ENCODE measurements at places on chromosomes 13 and 19.

DNA sequence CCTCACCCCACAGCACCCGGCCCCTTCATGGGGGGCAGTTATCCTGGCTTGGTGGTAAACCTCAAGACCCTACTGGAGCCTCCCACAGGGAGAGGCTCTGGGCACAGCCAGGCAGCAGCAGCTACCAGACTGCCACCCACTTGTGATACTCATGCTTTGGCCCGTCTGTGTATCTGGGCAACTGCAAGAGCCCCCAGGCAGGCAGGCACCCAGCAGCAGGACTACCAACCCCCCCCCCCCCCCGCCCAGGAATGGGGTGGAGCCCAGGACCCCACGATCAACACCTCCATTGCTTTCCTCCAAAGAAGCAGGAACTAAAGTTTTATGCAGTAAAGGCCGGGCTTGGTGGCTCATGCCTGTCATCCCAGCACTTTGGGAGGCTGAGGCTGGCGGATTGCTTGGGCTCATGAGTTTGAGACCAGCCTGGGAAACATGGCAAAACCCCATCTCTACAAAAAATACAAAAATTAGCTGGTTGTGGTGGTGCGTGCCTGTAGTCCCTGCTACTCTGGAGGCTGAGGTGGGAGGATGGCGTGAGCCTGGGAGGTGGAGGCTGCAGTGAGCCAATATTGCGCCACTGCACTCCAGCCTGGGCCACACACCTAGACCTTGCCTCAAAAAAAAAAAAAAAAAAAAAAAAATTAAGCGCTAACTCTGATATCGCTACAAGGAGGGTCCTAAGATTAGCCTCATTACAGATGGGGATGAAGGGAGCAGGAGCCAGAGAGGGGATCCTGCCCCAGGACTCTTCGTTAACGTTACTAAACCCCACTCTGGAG lies 1.1 kb upstream of the LYL1 start:
- DNase-seq: no peak

- peak; percentile 70 for DNase-seq
These were observed 2.4 kb upstream of the ITGBL1 start for GRCh38 chr13:101449790-101450748.

DNA sequence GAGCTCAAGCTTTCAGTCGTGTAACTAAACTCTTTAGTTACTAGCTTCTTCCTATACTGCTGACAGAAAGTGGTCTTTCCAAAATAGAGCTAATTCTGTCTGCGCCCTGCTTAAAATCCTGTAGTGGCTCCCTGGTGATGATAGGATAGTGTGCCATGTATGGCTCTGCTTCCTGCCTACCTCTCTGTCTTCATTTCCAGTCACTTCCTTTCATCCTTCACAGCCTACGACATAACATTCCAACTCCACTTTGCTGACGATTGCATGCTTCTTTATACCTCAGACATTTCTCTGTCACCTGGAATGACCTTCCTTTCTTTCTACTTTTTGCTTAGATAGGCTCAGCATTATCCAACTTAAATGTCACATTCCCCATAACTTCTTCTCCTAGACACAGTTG lies 190.8 kb downstream of the MAB21L1 start:
- DNase-seq: no peak

- DNase-seq: no peak
These were observed 46.4 kb downstream of the DLEU7 start for GRCh38 chr13:50797091-50797490.

DNA sequence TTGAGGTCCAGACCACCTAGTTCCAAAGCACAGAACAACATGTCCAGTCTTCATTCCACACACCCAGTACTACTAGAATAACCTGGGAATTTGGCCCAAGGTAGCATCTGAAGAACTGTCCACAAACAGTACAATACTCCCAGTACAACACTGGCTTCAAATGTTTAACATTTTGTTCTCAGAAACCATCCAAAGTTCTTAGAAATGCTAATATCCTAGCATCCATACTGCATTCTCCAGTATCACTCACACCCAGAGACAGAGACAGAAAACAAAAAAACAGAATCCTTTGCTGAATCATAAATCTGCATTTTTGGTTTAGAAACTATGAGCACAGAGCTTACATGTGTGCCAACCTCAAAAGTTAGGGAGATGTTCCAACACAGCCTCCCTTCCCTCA lies 490.8 kb downstream of the FOXO1 start:
- no peak for DNase-seq

DNA sequence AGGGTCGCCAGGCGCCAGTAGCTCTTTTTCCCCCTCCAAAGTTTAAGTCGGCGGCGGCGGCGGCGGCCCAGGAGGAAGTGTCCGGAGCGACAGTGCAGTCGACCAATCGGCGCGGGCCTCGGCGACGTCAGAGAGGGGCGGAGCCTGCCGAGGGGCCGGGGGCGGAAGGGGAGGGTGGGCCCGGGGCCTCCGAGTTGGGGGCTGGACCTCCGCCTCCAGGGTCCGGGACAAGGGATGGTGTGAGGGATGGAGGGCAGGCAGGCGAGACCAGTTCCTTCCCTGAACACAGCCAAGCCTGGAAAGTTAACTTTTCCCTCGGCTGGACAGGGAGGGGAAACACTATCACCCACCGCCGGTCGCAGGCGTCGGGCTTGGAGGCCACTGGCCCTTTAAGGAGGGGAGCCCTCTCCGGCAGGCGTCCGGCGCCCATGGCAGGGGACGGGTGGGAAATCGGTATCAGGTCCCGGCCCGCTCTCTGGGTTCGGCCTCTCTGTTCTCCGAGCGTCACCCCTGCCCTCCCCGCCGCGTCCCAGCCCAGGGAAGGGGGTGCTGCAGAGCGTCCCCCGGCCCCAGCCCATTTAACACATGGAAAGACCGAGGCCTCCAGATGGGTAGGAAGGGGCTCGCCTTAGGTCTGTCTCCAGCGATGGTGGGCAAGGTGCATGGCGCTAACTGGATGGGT lies at the start of gene PRKD2:
PRKD2 (minus strand) TSS at position 81 of the 682 bp plus-strand sequence. CDS start 744 bp downstream, outside the sequence.
- DNase-seq: peak; percentile 52

DNA sequence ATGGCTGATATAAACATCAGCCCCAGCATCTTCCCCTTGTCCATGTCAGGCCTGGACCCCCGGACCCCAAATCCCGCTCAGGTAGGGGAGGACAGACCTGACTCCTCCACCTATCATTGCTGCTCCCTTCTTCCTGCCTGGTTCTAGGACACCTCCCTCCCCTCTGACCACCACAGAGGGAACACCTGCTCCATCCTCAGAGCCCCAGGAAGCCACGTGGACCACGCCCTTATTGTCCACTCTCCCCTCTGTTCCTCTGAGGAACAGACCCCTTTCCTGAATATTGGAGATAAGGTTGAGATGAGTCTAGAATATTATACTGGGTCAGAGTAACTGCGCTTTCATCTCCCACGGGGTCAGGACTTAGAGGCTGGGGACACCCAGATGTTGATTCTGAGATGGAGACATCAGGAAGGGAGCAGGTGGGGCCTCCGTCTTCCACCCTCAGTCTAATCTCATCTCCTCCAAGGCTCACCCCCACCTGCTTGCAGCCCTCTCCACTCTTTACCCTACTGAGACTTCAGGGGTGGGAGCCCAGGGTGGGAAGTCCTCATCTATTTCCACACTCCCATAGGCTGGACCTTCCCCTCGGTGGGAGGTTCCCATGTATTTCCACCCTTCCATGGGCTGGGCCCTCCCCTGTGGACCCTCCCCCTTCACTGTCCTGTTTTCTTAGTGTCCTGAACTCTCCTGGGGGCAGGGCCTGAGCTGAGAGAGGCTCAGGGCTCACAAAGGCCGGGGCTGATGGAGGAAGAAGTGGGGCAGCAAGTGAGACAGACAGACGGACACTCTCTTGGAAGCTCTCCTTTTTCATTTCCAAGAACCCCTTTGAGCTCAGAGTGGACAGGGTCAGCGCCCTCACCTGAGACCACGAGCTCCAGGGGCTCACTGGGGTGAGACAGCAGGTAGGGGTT lies 2.7 kb downstream of the LILRA4 start:
- DNase-seq: no peak

DNA sequence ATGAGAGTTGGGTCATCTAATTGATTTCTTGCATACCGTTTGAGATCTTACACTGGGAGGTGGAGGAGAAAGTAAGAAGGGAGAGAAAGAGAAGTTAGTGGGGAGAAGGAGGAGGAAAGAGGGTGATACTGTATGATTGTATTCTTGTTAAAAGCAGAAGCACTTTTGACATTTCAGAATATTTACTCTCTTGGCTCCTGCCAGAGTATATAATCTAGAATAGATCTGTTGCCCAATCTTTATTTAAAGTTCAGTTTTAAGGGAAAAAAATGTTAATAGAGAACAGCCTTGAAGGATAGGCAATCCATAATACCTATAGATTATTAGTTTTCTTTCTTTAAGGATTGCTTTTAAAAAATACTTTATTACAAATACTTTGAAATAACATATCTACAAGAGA lies 41.5 kb downstream of the PDS5B start:
- no peak for DNase-seq

GRCh38 chr19:37719927-37720265 lies 335 bp upstream of the ZNF607 start:
- no peak for DNase-seq

- DNase-seq: no peak
These were observed 3.4 kb upstream of the PLVAP start for GRCh38 chr19:17380426-17381138.

DNA sequence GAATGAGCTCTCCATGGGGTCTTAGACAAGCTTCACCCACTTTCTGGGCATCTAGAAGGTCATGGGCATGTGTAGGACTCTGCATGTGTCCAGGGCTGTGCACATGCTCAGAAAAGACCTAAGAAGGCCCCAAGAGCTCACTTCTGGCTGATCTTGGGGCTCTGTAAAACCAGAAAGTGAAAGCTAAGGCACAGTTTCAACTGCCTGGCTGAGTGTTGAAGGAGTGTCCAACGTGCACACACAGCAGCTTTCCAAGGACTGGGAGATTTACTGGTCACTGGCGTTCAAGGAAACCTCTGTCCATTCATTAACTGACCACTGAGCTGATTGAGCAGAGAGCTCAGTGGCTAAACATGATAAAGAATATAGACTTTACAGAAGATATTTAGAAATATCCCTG lies 137.9 kb downstream of the KATNAL1 start:
- no peak for DNase-seq

GRCh38 chr13:22825186-22825585 lies 355.6 kb upstream of the SGCG start:
- no peak for DNase-seq

- DNase-seq: no peak
These were observed 4.1 kb upstream of the ZNF841 start for GRCh38 chr19:52099497-52100138.

DNA sequence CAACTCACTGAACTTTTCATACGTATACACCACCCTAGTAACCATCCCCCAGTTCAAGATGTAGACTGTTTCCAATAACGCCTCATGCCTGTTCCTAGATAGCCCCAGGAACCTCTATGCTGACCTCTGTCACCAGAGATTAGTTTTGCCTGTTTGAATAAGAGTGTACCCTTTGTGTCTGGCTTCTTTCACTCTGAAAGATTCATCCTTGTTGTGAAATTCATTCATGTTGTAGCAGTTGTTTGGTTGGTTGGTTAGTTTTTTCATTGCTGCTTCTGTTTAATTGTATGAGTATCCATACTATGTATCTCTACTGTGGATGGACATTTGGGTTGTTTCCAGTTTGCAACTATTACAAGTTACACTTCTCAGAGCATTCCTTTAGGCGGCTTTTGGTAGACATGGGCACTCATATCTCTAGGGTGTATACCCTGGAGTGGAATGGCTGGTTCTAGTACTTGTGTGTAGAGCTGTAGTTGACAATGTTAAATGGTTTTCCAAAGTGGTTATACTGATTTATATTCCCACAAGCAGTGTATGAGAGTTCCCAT lies 1.6 kb downstream of the RNASEH2B start:
- no peak for DNase-seq

DNA sequence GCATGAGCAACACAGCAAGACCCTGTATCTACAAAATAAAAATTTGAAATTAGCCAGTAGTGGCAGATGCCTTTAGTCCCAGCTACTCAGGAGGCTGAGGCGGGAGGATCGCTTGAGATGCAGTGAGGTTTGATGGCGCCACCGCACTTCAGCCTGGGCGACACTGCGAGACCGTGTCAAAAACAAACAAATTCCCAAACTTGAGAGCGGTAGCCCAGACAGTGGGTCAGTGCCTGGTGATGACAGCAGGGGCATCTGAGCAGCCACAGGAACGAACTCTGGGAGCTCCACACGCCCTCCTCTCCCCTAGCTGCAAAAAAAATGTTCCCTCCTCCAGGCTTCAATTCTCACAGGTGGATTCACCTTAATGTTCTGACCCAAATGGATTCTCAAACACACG lies 14.1 kb downstream of the ZNF490 start:
- DNase-seq: no peak

GRCh38 chr19:5547881-5548280 lies 19.9 kb downstream of the TINCR start:
- peak; percentile 4 for DNase-seq

GRCh38 chr19:48720613-48721296 lies 1.2 kb upstream of the MAMSTR start:
- DNase-seq: peak; percentile 97

GRCh38 chr19:19592690-19593089 lies 25.8 kb downstream of the PBX4 start:
- no peak for DNase-seq
